ENCODE measurements at places on chromosomes 4 and X.

DNA sequence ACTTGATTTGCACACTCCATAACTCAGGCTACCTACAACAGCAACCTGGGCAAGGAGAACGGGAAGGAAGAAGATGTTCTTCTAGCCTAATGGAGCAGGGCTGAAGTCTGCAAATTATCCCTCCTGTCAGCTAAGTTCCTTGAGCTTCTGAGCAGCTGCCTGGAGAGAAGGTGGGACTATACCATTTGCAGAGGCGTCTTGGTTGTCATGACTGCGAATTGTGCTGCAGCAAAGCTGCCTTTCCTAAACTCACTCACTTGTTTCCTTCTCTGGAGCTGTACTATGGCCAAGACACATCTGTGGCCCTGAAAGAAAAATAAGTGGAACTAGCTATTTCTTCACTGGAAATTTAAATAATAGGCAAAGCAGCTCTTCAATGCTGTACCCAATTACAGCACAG lies 682.4 kb upstream of the GRIA3 start:
- DNase-seq: no peak

- DNase-seq: no peak
Measured at GRCh38 chrX:14829643-14830042, 43.2 kb downstream of the FANCB start.

GRCh38 chrX:153411988-153412574 lies 809 bp downstream of the ZFP92 start:
- no peak for DNase-seq

DNA sequence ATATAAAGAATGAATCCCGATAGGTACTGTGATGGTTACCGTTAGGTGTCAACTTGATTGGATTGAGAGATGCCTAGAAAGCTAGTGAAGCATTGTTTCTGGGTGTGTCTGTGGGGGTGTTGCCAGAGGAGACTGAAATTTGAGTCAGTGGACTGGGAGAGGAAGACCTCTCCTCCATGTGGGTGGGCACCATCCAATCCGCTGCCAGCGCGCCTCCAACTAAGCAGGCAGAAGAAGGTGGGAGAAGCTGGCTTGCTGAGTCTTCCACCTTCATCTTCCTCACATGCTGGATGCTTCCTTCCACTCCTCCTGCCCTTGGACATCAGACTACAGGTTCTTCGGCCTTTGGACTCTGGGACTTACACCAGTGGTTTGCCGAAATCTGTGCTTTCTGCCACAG lies 40.1 kb downstream of the WFS1 start:
- no peak for DNase-seq

GRCh38 chr4:185335579-185335978 lies 60.1 kb downstream of the LRP2BP start:
- no peak for DNase-seq

DNA sequence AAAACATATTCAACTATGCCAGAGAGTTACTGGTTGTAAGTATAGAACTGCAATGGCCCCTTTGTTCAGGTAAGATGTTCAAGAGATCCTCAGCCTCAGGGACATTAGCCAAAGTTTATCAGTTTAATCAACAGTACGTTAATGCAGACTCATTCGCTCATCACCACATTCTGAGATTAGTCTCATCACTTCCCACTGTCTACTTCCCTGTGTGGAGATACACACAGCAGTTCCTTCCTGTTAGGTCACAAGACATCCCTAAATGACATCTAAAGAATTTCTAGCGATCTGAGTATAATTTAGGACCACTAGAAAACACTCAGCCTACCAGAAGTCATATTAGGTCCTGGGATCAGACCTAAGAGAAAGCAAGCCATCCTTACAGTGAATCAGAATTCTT lies 10.4 kb downstream of the SLC10A7 start:
- no peak for DNase-seq

Data from activated effector memory CD4-positive, alpha-beta T cell treated with anti-CD3 and anti-CD28 coated beads, Interleukin-2, amount 50 U/mL, for 16 hours (primary cell).